Glutamatergic neuron (in vitro differentiated cells): ENCODE measurements at places on chromosomes 16 and 17. TPM values are rescaled to one million over a fixed set of nuclear protein-coding genes. Genes with fewer than 3 reads are reported as not detected.

DNA sequence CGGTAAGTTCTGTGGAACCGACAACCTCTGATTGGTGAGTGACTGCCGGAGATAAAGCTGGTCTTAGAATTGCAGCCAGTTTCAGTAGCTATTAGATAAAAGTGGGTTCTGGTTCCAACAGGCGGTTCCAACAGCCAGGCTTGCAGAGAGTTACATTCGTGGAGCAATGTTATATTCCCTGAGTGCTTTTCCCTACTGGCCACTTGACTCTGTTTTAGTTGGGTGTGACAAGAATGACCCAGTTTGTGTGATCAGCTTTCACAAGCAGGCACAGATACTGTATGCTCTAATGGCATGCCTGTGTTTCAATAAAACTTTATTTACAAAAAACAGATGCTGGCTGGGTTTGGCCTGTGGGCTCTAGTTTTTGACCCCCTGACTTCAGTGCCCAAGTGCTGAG lies 196.6 kb downstream of the SNX29 start:
- no peak for DNase-seq

DNA sequence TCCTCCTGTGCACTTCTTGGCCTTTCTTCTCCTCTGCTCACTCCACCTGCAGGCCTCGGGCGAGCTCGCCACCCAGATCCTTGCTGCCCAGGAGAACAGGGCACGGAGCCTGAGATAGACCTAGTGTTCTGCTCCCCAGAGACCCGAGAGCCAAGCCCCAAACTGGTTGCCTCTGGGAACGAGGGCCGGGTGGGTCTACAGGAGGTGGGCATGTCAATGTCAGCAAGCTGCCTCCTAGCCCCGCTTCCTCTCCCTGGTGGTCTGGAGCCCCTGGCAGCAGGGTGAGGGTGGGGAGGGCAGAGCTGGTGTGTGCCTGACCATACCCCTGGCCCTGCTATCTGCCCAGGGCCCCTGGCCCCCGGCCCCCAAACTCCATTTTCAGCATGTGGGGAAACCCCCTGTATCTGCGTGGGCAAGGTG lies 841 bp upstream of the NDRG4 start:
- no peak for DNase-seq

- DNase-seq, result no peak
Measured at GRCh38 chr16:76768948-76769347, 422.0 kb upstream of the MON1B start.

DNA sequence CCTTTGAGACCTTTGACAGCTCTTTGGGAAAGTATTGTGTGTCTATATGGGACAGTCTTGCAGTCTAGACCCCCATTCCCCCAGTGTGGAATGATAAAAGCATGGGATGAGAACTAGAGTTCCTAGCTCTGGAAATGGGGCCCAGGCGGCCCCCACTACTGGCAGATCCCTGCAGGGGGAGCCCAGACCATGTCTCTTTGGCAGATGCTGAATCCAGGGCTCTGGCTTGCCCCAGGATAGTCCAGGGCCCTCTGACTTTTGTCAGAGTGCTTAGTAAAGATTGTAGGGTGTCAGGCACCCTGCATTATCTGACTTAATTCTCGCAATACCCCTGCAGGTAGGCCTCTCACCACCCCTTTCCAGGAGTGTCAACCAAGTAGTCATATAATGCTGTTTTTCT lies 8.3 kb downstream of the ALKBH5 start:
- DNase-seq, result no peak

- no peak for DNase-seq
Measured at GRCh38 chr16:4688674-4689045, 4.7 kb upstream of the NUDT16L1 start.

DNA sequence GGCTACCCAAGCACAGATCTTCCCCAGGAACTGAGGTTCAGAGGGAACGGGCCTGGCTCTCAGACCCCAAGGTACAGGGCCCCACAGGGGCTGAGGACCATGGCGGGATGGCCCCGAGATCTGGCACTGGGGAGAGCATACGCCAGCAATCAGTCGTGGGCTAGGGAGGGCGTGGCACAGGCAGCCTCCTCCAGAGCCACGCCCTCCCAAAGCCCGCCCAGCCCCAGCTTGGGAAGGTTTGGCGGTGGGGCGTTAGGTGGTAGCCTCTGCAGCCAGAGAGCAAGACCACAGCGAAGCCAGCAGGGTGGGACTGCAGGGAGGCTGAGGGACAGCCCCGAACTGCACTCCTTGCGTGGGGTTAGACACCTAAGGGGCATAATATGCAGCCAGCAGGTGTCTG lies 11.6 kb downstream of the WNT9B start:
- no peak for DNase-seq

- no peak for DNase-seq
Measured at GRCh38 chr17:39717660-39718059, 12.7 kb downstream of the MIEN1 start.

- peak; percentile 9 for DNase-seq
Measured at GRCh38 chr17:307295-307691, 45.3 kb downstream of the RPH3AL start.

DNA sequence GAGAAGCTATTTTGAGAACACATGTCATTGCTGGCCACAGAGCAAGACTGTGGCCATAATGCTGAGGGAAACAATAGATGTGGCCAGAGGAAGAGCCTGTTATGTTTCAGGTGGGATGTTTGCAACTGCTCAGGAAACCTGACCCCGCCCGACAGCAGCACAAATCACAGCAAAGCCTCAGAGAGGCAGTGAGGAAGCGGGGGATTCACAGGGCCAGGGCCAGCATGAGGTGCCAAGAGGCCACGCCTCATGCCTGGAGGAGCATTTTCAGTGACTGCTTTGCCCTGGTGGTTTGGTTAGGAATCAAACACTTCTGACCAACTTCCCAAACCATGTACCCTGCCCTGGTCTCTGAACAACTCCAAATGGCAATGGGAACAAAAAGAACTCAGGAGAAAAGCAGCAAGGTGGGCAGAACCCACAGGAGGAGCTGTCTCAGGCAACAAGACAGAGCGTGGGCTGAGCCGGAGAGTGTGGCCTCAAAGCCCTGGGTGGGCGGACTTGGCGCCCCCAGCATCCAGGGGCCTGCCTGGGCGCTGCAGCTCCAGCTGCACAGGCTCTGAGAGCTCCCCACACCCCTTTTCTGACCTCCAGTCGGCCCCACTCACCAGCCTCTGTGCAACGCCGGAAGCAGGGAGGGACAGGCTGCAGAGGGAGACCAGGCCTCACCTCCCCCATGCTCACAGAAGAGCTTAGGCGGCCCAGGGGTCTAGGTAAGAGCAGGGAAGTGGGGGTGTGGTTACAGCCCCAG lies 20.6 kb downstream of the HIC1 start:
- no peak for DNase-seq

GRCh38 chr16:89136931-89137330 lies 34.6 kb upstream of the CDH15 start:
- DNase-seq, result peak; percentile 7

DNA sequence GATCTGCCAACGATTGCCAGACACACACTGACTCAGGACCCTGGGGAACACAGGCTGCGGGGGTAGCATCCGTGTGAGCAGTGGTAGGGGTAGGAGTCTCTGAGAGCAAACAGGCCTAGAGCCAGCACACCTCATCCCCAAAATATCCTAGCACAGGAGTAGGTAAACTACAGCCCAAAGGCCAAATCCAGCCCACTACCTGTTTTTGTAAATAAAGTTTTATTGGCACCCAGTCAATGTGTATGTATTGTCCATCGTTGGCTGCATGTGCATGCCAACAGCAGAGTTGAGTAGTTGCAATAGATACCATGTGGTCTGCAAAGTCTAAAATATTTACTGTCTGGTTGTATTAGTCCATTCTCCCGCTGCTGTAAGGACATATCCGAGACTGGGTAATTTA lies 55.5 kb upstream of the GPRC5B start:
- no peak for DNase-seq

DNA sequence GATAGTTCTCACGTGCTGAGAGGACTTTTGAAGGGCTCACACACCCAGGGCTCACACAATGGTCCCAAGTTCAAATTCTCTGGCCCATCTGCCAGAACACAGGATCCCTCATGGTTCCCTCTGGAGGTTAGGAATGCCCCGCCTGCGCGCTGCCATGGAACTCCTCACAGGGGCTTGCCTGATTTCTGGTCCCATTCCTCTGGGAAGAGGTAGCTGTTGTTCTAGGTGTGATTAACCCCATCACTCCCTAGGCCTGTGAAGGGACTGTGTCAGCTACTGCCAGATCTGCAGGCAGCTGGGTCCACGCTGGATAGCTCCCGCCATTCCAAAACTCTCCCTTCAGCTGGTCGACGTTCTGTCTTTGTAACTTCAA lies 2.3 kb upstream of the ARMC5 start:
- no peak for DNase-seq

DNA sequence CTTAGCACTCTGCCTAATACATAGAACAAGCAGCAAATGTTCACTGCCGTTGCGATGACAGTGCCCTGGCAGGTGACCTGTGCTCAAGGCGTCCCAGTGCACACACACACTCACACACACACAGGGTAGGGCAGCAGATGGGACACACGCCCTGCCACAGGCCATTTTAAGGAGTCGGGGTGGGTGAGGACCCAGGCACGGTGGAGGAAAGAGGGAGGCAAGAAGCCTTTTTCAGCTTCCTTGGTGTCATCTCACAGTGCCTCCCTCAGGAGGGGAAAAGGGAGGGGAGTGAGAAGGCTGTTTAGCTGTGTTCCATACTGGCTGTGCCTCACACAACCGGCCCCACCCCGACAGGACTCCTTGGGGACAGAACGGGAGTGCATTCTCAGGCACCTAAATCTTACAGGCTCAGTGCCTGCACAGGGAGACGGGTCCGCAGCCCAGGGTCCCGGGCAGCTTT lies 1.5 kb downstream of the PITPNM3 start:
- DNase-seq, result peak; percentile 49

GRCh38 chr16:24998201-24998600 lies 17.0 kb downstream of the ARHGAP17 start:
- no peak for DNase-seq

DNA sequence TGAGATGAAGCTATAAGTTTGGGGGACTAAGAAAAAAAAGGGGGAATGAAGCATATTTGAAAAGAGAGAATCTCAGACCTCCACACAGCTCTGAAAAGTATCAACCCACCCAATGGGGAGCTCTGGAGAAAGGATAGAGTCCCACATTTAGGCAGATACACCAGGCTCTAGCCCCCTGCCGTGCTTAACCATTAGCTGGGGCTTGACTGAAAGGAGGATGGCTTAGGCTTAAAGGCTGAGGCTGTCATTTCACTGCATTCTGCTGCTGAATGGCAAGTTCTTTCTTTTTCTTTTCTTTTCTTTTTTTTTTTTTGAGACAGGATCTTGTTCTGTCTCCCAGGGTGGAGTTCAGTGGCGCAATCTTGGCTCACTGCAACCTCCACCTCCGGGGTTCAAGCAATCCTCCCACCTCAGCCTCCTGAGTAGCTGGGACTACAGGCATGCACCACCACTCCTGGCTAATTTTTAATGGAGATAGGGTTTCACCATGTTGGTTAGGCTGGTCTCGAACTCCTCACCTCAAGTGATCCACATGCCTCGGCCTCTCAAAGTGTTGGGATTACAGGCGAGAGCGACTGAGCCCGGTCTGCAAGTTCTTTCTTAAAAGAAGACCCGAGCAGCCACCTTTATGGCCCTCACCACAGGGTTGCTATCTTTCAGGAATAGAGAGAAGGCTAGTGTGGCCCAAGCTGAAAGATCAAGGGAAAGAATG lies 9.0 kb upstream of the MMP2 start:
- DNase-seq, result no peak

DNA sequence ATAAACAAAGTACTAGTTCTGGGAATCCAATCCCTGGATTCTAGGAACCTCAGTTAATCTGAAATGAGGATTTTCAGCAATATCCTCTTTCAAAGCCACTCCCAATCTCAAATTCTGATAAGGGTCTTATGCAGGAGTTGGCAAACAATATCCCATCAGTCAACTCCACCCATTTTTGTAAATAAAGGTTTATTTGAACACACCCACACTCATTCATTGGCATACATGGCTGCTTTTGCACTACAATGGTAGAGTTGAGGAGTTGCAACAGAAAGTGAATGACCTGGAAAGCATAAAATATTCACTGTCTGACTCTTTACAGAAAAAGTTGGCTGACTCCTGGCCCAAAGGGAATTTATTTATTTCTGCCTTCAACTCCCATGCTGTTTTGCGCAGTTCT lies 157.7 kb upstream of the CDH11 start:
- DNase-seq, result no peak

DNA sequence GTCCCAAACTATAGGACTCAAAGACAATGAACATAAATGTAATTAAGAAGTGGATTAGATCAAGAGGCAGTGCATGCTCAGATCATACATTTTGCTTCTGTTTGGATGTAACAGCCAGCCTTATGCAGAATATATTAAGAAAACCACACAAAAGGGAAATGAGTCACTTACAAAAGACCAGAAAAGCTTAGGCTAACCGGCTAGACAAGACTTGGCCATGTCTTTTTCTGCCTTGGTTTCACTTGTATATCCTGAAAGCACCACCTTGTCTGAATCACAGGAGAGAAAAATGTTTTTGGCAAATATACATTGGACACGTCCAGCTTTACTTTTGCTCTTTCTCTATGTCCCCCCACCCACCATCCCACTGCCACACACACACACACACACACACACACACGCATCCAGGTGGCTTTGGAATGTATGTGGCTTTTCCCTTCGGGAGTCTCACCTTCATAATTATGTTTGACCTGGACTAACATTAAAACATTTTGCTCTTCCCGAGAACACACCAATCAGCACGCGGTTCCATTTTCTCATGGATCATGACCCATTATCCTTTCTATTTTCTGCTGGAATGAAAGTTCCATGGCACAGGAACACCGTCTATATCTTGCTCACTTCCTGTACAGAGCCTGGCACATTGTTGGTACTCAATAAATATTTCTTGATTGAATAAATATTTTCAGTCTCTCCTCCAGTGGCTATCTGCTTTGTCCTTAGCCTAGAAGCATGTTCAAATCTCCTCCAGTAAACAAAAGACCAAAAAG lies 64.6 kb downstream of the CDK5R1 start:
- no peak for DNase-seq

- DNase-seq, result no peak
Measured at GRCh38 chr16:83781-84615, 6.0 kb downstream of the MPG start.

- peak; percentile 72 for DNase-seq
Measured at GRCh38 chr17:29115961-29116803, 64.0 kb downstream of the MYO18A start.

DNA sequence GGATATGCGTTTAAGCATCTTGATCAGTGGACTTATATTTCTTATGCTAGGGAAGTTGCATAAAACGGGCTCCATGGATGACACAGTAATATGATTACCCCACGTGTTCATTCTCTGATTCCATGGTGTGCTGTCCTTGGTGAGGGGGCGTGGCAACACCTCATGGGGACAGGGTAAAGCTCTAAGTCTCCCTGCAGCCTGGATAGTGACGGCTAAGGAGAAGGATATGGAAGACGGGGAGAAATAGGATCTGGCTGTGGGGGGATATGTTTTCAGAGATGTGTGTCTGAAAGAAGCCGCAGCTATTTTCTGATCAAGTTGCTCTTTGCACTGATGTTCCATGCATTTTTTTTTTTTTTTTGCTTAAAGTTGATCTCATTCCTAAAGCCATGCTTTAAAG lies 84.3 kb downstream of the MARCHF10 start:
- DNase-seq, result no peak

Gene PYCARD
- total RNA-seq, result 0.71 TPM

Gene MPV17L
- total RNA-seq, result 0.34 TPM

Gene KRT36
- total RNA-seq, result not detected

Gene CX3CL1
- not detected for total RNA-seq

Gene FOXL1
- not detected for total RNA-seq

Gene C17orf78
- not detected for total RNA-seq

Gene KRT23
- total RNA-seq, result not detected

Gene CMTM2
- total RNA-seq, result not detected

Gene ERCC4
- total RNA-seq, result 14.5 TPM

Gene DOC2B
- 109 TPM for total RNA-seq

Gene MGRN1
- total RNA-seq, result 150 TPM

Gene KRTAP1-5
- total RNA-seq, result not detected

Gene TBC1D26
- total RNA-seq, result 2.4 TPM

Gene TBX21
- total RNA-seq, result not detected

Gene RBFOX1
- 30.5 TPM for total RNA-seq
